ENCODE measurements at places on chromosomes 7 and 10.

GRCh38 chr10:13869295-13869664 lies 282.5 kb downstream of the PRPF18 start:
- DNase-seq, result no peak

DNA sequence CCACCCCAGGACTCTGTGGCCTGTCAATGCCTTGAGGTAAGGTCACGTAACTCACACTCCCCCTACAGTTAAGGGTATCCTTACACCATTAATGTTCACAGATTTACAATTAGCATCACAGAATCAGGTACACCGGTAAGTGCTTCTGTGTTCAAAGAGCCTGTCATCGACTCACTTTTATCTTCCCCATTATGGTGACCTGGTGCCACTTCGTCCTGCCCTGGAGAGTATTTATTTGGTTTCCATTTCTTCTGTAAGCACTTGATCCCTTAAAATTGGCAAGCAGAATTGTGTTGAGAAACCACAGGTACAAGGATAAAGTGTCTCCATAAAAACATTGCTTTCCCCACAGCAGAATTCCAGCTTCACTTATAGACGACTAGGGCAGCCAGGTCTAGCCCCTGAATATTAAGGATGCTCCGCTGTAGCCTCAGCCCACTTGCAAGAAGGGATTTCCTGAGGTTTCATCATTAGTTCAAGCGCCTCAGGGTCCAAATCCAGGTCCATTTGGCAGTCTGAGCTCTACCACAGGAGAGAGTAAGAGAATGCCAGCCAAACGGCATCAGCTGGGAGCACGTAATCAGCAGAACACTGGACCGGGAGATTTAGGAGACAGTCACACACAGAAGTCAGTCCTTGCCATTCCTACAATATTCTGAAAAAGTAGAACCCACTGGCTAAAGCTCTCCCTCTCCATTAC lies 10.1 kb downstream of the ATXN7L1 start:
- no peak for DNase-seq

DNA sequence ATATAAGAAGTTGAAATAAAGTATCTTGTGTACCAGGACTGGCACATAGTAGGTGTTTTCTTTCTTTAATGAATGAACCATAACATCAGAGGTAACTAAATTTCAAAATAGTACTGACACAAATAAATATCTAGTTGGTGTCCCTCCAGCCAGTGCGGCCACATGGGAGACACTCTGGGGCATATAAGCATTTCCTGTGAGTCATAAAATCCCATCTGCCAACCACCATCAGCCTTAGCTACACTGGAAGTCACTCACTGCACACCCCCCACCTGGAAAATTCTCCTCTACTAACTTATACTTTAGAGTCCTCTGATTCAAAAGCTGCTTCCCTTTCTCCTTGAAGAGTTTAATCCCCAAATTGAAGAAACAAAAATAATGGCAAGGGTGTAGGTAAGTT lies 32.5 kb downstream of the DYDC1 start:
- no peak for DNase-seq

GRCh38 chr10:35335133-35336083 lies 901 bp upstream of the CCNY start:
- peak; percentile 27 for DNase-seq

GRCh38 chr7:134034652-134035051 lies 92.5 kb upstream of the LRGUK start:
- no peak for DNase-seq

DNA sequence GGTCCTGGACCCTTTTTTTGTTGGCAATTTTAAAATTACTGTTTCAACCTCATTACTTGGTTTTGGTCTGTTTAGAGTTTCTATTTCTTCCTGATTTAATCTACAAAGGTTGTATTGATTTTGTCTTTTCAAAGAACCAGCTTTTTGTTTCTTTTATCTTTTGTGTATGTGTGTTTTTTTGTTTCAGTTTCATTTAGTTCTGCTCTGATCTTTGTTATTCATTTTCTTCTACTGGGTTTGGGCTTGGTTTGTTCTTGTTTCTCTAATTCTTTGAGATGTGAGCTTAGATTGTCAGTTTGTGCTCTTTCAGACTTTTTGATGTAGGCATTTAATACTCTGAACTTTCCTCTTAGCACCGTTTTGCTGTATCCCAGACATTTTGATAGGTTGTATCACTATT lies 8.5 kb upstream of the MRPS33 start:
- DNase-seq, result no peak

GRCh38 chr10:49579621-49580020 lies 30.5 kb upstream of the SLC18A3 start:
- DNase-seq, result no peak

- DNase-seq, result no peak
These were observed 6.6 kb upstream of the OGDHL start for GRCh38 chr10:49768731-49769130.

DNA sequence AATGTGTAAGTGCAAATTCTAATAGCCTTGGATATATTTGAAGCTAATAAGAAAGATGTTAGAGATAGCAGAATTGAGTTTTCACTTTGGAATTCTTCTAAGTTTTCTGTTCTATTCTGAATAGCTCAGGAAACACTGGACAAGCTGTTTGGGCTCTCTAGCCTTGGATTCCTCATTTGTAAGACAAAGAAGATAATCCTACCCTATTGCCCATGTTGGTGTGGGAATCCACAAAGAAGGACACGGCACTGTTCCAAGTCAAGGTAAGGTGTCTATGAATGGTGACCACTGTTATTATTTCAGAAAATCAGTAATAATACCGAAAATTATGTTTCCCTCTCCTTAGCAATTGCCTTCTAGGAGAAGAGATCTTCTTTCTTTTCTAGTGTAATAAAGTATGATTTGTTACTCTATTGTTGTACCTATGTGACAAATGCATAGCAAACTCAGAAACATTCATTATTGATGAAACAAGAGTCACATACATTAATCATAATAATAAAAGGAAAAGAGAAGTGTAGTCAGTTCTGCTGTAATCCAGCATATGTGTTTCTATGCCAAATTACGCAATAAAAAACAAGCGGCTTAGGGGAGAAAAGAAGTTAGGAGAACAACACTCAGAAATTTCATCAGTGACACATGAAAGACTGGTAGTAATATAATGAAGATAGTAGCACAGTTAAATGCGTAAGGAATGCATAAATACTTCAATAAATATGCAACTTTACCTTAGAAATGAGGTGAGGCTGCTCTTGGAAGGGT lies 1012.3 kb upstream of the PHF14 start:
- DNase-seq, result no peak
